Stimulated activated CD4-positive, alpha-beta T cell treated with anti-CD3 and anti-CD28 coated beads, Interleukin-4, amount 100 ng/mL, for 4 hours (primary cell): ENCODE measurements at places on chromosomes 4 and X.

GRCh38 chrX:96929036-96929435, 45.3 kb downstream of the RPA4 start:
- DNase-seq, result no peak

DNA sequence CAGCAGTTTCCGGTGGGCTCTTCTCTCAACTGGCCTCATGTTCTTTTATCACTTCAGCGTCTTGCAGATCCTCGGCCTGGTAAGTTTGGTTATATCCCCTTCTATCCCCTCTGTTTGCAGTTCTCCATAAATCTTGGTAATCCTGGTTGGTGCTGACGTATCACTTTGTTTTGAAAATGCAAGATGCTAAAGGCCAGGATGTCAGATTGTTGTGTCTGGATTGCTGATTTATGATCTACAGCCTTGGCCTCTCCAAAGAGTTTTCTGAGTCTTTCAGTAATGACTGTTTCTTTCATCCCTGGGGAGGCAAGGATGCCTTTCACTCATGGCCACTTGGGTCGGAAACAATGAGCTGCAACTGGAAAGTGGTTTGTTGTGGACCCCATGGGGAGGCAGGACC, 146.4 kb downstream of the AMMECR1 start:
- DNase-seq, result no peak

GRCh38 chr4:81678801-81679200, 207.1 kb upstream of the RASGEF1B start:
- DNase-seq, result no peak

DNA sequence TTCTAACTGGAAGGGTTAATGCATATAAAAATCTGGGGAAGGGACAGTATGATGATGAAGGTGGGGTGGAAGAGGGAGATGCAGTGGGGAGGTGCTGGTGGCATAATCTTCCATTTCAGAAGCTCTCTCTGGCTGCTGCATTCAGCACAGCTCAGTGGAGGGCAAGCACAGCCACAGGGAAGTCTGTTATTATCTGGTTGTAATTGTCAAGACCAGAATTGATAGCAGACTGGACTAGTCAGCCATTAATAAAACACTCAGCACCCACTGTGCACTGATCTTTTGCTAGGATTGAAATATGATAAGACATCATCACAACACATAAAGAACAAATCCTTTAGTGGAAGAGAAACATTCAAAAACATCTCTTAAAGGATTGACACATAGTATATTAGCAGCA, 414.2 kb upstream of the LCORL start:
- DNase-seq, result no peak

DNA sequence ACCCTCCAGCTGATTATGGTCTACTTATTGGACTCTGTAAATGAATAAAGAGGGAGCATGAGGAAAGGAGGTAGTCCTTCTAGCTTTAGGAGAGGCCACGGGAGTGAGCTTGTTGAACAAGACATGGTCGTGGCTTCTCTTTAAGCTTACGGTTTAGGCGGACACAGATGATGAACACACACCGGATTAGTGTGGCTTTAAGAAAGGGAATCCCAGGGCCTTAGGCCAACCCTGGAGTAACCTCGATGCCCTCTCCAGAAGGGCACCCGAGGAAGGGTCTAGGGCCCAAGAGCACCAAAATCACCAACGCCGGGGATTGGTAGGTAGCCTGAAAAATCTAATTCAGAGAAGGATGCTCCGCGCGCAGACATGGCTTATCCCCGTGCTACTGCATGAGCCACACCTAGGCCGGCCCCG, 39.4 kb downstream of the ERVMER34-1 start:
- no peak for DNase-seq

GRCh38 chr4:166143227-166143626, 270.2 kb downstream of the TLL1 start:
- no peak for DNase-seq

DNA sequence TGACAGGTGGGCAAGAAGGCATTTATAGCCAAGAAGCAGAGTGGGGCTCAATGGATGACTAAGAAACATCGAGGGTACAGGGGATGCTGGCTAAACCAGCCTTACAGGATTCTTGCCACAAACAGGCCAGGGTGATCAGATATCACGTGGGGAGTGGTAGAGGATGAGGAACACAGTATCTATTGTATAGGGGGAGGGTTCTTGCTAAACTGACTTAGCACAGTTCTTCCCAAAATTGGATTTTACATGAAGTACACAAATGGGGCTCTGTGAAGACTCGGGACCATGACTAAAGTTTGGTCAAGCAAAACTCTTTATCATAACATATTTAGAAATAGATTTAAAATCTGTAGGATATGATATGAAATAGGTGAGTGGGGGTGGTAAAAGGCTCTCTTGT, 144.0 kb upstream of the ATOH1 start:
- DNase-seq, result no peak

DNA sequence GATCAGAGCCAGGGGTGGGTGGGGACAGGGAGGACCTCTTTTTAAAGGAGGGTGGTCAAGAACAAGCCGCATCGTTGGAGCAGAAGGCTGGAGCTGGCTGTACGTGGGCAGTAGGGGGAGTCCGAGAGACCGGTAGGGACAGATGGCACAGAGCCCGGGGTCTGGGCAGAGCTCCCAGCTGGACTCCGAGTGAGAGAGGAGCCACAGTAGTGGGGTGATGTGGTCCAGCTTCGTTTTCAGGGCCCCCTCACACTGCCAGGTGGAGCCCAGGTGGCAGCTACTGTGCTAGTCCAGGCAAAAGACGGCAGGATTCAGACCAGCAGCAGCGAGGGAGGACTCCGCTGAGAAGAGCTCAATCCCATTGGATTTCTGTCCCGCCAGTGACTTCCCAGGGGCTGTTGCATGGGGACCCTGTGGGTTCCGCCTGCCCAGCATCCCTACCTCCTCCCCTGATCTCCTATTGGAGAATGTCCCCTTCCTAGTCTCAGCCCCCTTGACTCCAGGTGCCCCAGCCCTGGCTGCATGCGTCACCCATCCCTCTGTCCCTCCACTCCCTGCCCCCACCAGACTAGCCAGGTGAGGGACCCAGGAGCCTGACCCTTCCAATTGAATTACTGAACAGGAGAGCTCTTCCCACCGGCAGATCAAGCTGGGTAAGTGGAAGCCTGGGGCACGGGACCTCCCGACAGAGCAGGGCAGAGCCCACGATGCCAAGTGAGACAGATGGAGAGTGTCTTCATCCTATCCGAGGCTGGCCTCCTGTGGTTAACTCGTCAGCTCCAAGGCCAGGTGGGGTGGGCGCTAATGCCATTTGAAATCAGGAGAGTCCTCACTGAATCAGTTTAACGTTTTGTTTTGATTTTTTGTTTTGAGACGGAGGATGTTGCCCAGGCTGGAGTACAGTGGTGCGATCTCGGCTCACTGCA, 2.9 kb downstream of the ARHGAP4 start:
- no peak for DNase-seq

DNA sequence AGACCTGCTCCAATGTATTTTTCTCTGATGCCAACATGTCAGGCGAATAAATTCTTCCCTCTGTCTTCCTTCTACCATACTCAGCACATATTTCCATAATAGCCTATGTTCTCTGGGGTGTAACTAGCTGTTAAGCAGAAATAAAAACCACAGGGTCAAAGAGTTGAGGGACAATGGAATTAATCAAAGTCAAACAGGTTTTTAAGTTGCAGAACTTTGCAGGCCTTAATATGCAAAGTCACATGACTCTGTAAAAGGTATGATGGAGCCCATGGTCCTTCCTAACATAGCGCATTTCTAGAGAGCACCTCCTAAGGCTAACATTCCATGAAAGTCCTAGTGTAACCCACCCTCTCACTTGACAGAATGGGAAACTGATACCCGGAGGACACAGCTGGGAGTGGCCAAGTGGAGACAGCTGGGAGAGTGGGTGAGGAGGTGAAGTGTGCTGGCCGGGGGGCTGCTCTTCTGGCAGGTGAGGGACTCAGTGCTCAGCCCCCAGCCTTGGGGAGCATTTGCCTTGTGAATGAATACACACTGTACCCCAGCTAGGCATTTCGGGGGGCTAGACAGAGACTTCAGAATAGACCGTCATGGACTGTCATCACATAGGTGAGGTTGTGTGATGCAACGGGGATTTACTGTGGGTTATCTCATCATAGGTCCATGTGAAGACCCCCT, 8.4 kb upstream of the SORCS2 start:
- DNase-seq, result no peak

DNA sequence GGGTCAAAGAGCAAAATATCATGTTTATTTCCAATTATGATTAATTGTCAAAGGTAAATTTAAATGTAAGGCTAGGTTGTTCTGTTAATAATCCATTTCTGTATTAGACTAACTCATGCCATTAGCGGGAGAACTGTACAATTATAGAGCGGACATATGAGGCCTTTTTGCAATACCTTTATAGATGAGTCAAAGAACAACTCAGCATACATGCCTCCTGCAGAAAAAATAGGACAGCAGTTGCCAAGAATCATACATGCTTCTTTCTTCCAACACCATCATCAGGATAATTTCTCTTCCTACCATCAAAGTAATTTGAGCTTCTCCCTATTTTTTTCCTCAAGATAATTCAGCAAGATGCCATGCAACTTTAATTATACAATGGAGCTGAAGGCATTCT, 917.8 kb downstream of the ADGRL3 start:
- DNase-seq, result no peak

GRCh38 chr4:38855466-38855865, 1.2 kb downstream of the TLR6 start:
- no peak for DNase-seq

DNA sequence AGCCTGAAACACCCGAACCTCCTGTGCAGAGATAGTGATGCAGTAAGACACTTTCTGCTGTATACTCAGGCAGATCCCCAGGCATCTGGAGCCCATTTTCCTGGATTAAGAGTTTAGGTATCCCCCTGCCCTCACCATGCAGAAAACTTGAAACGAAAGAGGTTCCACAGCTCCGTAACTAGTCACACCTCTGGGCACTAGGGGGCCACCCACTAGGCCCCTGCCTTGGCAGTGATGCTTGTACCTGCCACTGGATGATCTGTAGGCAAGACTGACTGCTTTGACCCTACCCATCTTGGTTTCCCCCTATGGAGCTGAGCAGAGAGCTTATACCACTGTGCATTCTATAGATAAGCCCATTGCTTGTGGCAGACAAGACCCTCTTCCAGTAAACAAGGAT, 940.6 kb downstream of the PCDH19 start:
- DNase-seq, result no peak

DNA sequence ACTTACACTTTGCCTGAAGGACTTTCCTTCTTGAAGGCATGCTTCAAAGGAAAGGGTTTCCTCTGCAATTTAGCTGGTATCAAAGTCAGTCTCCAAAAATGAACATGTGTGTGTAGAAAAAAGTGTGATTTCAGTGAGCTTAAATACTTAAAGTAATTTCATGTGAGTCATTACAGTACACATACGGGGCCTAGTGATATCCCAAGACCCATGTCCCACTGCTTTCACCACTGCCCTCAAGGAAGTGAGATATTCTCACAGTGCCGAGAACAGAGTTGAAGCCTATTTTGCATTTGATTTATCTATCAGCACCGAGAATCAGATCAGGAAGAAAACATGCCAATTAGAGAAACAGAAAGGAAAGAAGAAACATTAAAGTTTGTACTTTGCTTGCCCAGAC, 61.0 kb downstream of the CHST7 start:
- no peak for DNase-seq

DNA sequence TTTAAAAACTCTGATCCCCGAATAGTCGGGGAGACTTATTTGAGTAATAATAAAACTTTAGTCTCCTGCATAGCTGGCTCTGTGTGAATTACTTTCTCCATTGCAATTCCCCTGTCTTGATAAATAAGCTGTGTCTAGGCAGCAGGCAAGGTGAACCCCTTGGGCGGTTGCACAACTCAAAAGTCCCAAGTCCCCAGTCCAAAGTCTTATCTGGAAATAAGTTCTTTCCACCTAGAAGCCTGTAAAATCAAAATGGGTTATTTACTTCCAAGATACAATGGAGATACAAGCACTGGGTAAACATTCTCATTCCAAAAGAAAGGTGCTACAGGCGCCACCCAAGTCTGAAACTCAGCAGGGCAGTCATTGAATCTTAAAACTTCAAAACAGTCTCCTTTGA, 10.1 kb upstream of the PNMA5 start:
- no peak for DNase-seq

GRCh38 chrX:22674932-22675331, 324.8 kb upstream of the DDX53 start:
- DNase-seq, result no peak

- no peak for DNase-seq
Observed at GRCh38 chrX:112662559-112663427, 16.9 kb downstream of the LHFPL1 start.

DNA sequence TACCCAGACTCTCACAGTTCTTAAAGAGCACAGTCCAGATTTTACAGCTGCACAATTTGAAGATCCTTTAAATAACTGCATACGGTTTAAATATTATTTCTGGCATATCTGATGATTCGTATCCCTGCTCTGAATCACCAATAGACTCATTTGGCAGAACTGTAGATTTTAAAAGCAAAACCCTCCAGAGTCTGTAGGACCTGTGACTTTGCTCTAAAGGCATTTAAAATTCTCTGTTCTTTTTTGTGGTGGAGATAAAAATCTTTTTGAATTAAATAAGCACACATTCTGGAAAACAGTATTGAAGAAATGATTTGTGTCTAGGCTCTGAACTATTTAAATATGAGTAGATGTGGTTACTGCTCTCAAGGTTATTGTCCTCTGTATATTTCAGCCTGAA, 246.2 kb upstream of the PITX2 start:
- DNase-seq, result no peak

GRCh38 chr4:136342666-136343065, 1189.6 kb downstream of the PCDH18 start:
- no peak for DNase-seq

GRCh38 chr4:122542411-122543236, 78.2 kb downstream of the IL21 start:
- no peak for DNase-seq

GRCh38 chr4:13344216-13344615, 139.9 kb downstream of the RAB28 start:
- no peak for DNase-seq

DNA sequence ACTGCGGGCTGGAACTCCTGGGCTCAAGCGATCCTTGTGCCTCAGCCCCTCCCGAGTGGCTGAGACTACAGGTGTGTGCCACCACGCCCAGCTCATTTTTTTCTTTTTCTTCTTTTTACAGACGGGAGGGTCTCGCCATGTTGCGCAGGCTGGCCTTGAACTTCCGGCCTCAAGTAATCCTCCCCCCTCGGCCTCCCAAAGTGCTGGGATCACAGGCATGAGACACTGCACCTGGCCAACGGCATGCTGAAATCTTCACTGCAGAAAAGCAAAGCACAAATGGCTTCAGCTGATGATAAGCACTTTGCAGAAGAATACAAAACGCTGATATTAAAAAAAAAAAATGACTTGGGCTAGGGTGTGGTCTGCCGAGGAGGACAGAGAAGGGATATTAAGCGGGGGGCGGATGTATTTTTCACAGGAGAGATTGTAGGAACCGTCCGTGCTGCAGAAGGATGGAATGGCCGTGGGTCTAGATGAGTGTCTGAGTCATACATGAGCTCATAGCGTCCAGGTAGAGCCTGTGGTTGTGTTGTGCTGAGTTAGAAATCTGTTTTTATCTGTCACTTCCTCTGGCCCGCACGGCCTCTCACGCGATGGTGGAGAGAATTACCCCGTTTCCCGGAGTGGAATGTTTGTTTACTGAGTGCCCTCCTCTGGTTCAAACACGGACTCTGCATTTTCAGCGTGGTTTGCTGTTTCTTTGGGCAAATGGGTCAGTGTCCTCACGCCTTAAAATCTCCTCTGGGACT, 8.5 kb upstream of the AKAP17A start:
- DNase-seq, result peak; percentile 53

GRCh38 chrX:103781062-103781402, 4.4 kb downstream of the PLP1 start:
- no peak for DNase-seq

GRCh38 chrX:52341493-52341892, 27.3 kb upstream of the XAGE2 start:
- no peak for DNase-seq
